ENCODE measurements at places on chromosomes 7 and 10.

DNA sequence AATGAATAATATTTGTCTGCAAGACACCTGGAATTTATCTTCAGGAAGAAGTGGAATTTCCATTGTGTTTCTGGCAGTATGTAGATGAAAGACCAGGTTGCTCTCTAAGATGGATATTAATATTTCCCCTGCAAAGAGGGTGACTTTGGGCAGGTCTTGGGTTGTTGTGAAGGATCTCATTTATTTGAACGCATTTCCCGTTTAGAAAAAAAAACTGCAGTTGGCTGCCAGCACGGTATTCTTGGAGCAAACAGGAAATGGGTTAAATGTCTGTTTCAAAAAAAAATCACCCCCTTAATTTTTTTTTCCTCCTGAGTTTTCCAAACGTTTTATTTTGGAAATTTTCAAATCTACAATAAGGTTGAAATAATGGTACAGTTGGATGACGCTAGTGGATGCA, 11.5 kb downstream of the EIF4H start:
- DNase-seq, result no peak

DNA sequence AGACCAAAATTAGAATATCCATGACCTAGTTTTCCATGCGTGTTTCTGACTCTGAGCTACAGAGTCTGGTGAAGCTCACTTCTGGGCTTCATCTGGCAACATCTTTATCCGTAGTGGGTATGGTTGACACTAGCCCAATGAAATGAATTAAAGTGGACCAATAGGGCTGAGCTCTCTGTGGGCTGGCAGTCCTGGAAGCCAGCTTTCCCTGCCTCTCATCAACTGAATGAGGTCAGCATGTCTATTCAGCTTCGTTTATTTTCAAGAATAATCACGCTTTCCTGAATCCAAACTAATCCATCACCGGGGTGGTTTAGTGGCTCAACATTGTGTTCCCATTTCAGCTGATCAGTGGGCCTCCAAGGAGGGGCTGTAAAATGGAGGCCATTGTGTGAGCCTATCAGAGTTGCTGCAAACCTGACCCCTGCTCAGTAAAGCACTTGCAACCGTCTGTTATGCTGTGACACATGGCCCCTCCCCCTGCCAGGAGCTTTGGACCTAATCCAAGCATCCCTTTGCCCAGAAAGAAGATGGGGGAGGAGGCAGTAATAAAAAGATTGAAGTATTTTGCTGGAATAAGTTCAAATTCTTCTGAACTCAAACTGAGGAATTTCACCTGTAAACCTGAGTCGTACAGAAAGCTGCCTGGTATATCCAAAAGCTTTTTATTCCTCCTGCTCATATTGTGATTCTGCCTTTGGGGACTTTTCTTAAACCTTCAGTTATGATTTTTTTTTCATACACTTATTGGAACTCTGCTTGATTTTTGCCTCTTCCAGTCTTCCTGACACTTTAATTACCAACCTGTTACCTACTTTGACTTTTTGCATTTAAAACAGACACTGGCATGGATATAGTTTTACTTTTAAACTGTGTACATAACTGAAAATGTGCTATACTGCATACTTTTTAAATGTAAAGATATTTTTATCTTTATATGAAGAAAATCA, 35.5 kb downstream of the CAV1 start:
- no peak for DNase-seq

DNA sequence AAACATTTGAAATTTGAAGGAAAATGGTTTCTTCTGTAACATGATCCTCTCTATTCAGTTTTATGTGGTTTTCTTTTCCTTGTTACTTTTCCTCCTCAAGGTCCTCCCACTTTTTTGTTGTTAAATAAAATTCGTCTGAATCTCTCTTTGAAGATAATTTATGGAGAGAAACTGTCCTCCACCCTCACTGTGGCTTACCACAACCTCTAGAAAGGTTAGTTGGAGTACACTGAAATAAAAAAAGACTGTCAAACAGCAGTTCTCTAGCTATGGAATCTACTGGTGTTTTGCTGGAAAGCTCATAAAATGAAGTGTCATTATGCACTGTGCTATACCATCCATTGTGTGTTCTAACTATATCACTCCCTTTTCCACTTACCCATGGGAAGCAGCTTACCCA, 189.4 kb downstream of the HDAC9 start:
- DNase-seq, result no peak

- DNase-seq, result no peak
These were observed 112.2 kb upstream of the TARP start for GRCh38 chr7:38385682-38386081.

DNA sequence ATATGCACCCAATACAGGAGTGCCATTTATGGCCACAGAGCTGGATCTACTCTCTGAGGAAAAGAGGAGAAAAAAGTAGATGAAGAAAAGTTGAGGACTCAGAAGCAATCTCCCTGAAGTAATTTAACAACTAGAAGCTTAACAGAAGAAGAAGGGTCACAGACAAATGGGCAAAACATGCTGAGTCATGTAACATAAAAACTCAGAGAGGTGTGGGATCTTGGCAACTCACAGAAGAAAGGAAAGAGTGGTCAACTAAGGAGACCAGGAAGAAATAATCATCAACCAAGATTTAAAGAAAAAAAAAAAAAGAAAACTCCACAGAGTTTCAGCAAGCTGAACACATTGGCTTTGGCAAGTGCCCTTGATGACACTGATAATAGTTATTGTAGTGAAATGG, 51.8 kb upstream of the BET1 start:
- DNase-seq, result no peak

DNA sequence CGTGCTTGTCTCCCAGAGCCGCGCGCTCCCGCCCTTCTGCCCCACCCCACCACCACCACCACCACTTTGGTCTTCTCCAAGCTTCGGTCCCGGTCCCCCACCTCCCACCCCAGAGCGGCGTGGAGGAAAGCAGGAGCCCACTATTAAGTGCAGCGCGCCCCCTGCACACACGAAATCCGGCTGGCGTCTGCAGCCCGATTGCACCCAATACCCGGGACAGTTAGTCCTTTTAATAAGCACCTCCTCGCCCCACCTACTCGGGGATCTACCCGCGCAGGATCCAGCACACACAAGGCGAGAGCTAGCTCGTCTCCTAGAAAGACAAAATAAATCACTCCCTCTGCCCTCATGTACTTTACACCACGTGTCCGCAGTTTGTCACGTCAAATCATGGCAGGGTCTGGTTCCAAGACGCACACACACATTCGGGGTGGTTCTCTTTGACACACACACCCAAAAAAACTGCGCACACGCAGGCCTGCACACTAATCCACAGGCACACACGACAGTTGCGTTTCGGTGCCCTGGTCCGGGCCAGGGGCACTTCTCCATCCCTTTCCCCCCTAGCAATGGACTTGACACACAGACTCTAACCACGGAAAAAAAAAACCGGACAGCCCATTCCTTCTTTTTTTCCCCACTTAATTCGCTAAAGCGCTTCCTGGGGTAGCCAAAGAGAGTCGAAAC, 1.6 kb downstream of the SFMBT2 start:
- peak; percentile 60 for DNase-seq

DNA sequence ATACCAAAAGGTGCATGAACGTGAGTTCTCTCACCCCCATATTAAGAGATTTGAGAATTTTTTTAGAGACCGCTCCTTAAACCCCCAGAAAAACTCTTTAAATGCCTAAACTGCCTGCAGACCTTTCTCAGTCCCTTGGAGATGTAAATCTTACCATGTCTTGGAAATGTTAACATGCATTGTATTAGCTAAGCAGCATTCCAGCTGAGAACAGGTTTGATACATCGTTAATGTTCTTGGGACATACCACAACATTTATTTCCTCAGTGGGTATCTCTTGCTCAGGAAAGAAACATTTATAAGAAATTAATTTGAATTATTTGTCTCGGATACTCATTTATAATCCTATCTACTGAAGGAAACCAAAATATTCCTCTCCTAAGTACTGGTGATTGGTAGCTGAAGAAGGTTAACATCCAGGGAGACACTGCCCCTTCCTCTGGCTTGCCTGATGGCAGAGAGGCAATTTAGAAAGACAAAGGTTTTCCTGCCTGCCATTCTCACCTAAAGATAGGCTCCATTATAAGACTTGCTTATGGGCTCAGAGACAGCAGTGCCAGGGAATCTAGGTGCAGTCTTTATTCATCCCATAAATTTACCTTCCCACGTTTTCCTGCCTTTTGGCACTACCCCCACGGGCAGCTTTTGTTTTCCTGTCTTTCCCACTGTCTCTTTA, 141.2 kb downstream of the COBL start:
- DNase-seq, result no peak

DNA sequence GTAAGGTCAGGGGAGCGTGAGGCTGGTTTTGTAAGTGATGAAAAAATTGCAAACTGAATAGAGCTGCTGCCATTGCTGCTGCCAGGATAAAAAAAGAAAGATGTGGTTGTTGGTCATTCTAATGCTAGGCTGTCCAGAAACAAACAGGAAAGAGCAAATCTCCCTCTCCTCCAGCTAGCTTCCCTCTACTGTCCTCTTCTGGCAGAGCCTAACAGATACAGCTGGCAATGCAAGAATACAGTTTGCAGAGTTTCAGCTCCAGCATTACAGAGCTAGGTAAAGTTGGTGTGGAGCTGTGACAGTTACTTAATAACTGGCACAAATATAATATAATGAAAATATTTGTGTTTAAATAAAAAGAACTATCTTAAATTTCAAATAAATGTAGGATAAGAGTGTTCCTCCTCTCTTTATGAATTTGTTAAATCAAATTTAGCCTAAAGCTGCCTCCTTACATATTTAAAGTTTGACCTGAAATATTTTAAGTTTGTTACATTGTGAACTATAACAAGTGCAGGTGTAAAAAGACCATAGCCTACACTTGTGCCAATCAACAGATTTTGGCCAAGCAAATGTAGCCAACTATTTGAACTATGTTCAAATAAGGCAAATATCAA, 407.7 kb downstream of the SH2D4B start:
- no peak for DNase-seq

DNA sequence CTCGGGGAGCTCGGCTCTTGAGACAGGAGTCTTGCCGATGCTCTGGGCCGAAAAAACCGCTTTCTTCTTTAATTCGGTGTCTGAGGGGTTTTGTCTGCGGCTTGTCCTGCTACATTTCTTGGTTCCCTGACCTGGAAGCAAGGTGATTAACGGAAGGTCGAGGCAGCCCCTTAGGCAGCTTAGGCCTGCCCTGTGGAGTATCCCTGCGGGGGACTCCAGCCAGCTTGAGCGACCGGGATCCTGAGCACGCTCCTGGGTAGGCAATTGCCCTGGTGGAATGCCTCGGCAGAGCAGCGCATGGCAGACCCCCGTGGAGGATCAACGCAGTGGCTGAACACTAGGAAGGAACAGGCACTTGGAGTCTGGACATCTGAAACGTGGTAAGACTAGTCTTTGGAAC, 30.5 kb upstream of the GHITM start:
- no peak for DNase-seq

DNA sequence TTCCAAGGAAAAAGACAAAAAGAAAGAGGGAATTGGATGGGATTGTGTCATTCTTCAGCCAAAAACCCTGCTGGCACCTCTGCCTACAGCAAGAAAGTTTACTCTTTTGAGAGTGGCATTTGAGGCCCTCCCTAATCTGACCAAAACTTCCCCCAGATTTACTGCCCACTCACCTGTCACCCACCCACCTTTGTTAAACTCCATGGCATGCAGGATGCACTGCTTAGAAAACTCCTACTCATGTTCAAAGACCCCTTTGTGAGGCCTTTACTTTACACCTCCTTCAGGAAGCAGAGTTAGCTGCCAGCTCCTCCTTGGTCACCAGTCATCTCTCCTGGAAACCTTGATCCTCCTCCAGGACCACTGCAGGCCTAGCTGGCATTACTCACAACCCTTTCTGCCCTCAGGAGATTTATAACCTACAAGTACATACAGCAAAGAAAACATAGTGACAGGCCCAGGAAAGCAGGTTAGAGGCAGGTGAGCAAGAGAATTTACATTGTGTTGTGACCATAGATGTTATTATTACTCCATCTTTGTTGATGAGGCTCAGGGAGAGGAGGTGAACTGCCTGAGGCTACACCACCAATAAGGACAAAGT, 10.3 kb upstream of the PLAC9 start:
- no peak for DNase-seq

DNA sequence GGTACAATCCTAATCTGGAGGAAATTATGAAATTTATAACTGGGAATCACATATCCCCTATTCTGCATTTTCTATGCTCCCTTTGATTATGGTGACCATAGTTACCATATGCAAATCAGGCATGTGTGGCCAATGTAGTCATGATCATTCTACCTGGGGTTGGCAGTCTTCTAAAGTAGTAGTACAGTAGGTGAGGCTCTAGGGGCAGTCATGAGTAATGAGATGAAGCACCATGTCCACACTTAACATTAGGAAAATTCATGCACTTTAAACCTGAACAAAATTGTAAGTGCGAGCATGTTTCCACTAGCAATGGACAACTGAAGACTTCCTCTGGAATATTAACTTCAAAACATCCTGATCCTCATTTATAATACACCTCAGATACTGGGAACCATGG, 545.9 kb downstream of the SUGCT start:
- DNase-seq, result no peak

GRCh38 chr7:24540956-24541355, 32.3 kb upstream of the PALS2 start:
- no peak for DNase-seq

DNA sequence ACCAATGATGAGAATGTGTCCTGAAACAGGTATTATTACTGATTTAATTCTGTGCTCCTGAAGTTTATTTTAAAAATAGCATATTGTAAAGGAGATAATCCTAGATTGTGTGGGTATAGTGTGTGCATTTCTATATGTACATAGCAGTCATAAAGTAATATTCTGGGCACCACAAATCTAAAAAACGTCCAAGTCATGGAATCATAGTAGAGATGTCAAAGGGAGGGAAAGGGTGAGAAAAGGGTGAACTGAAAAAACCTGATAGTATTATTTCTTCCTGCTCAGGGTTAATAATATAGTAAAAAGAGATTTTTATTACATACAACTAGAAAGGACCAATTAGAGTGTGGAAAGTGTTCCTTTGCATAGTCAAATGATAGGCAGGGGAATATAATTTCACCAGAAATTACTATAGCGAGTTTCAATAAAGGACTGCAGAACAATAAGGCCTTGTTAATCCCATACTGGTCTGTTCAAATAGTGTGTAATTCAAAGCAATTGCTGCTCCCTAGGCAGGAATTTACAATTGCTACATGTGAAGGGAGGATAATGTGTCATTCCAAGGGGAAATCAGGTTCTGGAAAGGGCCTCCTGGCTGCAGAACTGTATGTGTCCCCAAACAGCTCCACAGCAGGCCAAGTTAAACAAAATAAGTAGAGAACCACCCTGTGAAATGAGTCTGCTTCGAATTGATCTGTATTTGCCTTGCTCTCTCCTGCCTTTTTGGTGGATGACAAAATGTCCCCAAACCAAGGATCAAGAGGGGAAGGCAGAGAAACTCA, 42.5 kb upstream of the KMT2E start:
- no peak for DNase-seq

DNA sequence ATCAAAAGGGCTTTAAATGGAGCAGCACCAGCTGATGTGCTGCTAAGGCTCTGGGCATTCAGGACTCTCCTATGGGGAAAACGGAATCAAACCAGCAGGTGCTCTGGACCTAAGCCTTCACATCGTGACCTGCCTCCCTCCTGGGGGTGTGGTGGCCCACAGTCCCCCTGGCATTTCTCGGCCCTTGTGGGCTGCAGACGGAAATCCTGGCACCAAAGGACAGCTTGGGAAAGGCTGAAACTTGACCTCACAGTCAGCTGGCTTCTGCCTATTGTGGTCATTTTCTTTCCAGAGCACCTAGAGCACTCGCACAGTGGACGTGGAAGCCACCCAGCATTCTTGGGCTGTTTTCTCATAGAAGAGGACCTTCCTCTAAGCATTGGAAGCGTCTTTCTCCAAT, 74.8 kb downstream of the TPST1 start:
- no peak for DNase-seq
